ENCODE measurements at places on chromosomes 11 and 22.
A peak's percentile ranks its signal among the peaks of the same experiment; 100 is the strongest.

- DNase-seq: no peak
These were observed 34.5 kb upstream of the RAPSN start for GRCh38 chr11:47483457-47483856.

DNA sequence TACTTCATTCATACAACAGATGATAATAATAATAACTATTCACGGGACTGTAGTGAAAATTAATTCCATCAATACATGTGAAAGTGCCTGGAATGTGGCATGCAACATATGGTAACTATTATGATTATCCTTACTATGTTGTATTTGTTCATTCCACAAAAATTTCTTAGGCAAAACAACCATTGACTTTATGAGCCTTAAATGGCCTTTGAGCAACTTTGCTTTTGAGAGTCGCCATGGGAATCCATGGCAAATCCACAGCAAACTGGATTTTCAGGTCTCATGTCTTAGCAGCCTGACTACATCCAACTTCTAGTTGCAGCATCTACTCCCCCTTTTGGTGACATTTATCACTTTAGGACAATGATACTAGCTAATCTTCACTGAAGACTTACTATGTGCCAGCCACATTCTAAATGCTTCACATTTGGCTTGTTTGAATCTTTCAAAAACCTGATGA lies 56.8 kb downstream of the SLC1A2 start:
- DNase-seq: no peak

- no peak for DNase-seq
These were observed 206.4 kb downstream of the TTC28 start for GRCh38 chr22:28473258-28473657.

GRCh38 chr22:24141586-24141985 lies 39.7 kb upstream of the SUSD2 start:
- peak; percentile 50 for DNase-seq

DNA sequence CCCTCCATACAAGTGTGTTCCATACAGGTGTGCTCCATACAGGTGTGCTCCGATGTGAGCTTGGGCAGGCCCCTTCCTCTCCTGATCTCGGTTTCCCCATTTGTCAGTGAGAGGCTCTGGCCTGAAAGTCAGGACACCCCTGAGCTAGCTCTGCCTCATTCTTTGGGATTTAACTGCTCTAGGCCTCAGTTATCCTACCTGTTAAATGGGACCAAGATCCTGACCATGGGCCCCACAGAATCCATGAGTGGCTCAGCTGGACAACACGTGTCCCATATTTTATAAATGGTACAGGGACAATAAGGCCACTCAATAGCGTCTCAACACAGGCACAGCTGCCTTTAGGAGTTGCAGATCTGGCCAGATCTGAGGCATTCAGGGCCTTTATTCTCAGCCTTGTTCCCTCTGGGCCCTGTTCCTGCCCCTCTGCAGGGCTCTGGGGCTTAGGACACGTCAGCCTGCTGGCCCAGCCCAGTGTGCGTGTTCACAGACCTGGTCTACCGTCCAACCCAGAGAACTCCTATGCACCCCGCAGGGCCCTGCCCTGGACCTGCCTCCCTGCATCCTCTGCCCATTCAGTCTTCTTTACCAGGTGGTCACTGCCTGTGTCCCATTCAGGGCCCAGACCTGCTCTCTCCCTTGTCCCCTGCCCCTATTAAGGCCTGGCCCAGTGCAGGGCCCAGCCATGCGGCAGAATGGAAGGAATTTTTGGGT lies 18.9 kb upstream of the IGLL1 start:
- DNase-seq: no peak
